ENCODE measurements at places on chromosomes 6 and 20. TPM values are rescaled to one million over a fixed set of nuclear protein-coding genes. Genes with fewer than 3 reads are reported as not detected.

- no peak for DNase-seq
Observed at GRCh38 chr20:61886721-61887595, 178.7 kb downstream of the TAF4 start.

- no peak for DNase-seq
Observed at GRCh38 chr20:58840816-58841538, 9.7 kb downstream of the GNAS-AS1 start.

DNA sequence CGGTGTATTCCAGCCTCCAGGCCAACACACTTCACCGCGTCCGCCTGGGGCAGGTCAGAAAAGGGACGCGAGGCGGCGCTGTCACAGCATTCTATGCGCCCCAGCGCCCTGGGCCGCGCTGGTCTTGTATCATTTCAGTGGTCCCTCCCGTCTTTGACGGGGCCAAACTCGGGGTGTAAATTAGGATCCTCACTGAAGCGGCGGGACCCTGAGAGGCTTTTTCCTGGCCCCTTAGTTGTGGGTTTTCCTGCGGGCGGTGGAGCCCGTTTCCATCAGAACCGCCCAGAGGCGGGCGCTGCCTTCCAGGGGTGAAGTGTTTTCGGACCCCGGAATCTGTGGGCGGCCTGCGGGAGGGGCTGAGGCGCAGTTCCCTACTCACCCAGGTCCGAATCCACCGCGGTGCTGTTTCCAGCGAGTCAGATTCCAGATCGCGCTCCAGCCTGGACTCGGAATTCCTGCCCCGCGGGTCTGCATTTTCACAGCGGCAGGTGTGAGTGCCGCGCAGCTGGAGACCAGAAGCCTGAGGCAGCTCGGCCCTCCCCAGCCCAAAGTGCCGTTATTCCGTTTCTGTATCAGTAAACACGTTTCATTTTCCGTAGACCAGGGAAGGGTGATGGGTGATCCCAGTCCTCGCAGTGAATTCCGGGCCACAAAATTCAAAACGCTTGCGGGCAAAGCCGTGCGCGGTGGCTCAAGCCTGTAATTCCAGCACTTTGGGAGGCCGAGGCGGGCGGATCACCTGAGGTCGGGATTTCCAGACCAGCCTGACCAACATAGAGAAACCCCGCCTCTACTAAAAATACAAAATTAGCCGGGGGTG lies 3.9 kb upstream of the MICB start:
- DNase-seq = peak; percentile 87

- no peak for DNase-seq
Observed at GRCh38 chr20:37902504-37903313, at the start of gene VSTM2L. VSTM2L (plus strand) TSS chr20:37903127; CDS start chr20:37903351, 224 bp downstream.

Gene PRSS35
- 0.36 TPM for total RNA-seq

Gene OARD1
- total RNA-seq = 19.9 TPM
